ENCODE measurements at places on chromosomes 6 and 20. TPM values are rescaled to one million over a fixed set of nuclear protein-coding genes. Genes with fewer than 3 reads are reported as not detected.

DNA sequence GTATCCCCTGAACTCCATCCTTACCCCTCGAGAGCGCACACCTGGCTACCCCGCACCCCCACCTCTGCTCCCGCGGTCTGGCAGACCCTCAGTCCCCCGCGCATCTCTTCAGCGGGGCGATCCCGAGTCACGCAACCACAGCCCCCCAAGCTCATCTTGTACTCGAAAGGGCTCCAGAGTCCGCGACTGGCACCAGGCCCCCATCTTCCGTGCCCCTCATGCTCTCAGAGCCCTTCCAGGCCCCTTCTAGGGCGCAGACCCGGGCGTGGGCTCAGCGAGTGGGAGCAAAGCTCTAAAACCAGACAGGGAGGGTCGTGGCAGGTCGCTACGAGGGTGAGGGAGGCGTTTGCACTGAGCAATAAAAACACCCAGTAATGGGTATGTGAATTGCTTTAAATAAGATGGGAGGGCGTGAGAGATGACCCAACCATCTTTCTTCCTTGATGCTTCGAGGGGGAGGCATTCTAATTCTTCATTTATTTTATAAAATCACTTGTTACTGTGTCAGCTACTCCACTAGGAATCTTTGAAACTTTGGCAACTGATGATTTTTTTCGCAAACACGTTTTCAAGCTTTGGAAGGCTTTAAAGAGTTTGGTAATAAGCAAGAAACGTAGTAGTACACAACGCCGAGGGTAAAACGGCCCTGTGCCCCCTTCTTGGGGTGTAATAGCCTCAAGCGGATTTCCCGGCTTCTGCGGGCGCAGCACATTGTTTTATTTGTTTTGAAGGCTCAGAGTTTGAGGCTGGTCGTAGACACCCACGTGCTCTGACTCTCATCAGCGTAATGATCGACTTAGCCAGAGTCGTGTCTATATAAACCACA, 42.6 kb upstream of the SUPT3H start:
- no peak for DNase-seq

GRCh38 chr6:42296614-42297013, 79.0 kb upstream of the MRPS10 start:
- no peak for DNase-seq

GRCh38 chr6:46790355-46790874, 2.8 kb upstream of the MEP1A start:
- DNase-seq, result no peak

Gene NR2E1
- not detected for total RNA-seq

- no peak for DNase-seq
Observed at GRCh38 chr6:38604700-38605099, 35.0 kb downstream of the BTBD9 start.

DNA sequence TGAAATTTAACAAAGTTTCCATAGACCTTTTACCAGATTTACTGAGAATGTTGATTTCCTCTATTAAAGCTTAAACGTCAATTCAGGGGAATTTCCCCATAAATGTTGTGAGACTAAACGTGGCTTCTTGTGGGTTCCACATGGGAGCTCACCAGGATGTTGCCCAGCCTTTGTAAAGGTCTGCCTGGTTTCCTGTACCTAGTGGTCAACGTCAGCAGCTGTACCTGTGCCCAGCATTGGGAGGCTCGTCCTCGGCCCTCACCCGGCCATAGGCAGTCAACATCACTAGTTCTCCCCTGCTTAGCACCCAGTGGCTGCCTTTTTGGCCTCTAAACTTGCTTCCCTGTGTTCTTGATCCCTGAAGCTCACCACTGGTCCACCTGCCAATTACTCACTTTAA, 22.1 kb upstream of the CD83 start:
- no peak for DNase-seq

GRCh38 chr20:52448513-52449232, 257.1 kb upstream of the ZFP64 start:
- DNase-seq, result no peak

GRCh38 chr6:26604026-26604425, 7.3 kb downstream of the ABT1 start:
- no peak for DNase-seq

GRCh38 chr6:131431718-131432117, 141.3 kb upstream of the ARG1 start:
- no peak for DNase-seq

- DNase-seq, result no peak
Observed at GRCh38 chr6:85134172-85134571, 315.7 kb upstream of the NT5E start.

Gene GABRR1
- not detected for total RNA-seq

Gene EDN1
- total RNA-seq, result 11.8 TPM

DNA sequence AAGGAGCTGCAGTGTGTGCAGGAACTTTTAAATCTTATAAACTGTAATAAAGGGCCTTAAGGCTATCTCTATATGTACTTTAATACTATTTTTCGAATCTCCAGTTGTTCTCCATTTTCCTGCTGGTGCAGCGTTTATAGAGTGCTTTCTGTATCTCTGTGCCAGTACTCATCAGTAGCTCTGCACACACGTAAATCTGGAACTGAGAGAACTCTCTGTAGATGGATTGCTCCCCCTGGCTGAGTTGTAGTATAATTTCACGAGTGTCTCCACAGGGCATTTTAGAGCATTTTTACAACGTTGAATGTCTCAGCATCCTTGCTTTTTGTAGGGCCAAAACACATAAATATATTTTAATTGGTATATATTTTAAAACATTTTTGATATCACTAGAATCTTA, 256.5 kb downstream of the TRDN start:
- DNase-seq, result no peak

- DNase-seq, result no peak
Observed at GRCh38 chr6:128239146-128239545, 281.3 kb downstream of the PTPRK start.

- no peak for DNase-seq
Observed at GRCh38 chr20:57601211-57601570, 19.0 kb downstream of the ZBP1 start.

GRCh38 chr6:20584100-20584731, 50.0 kb downstream of the CDKAL1 start:
- no peak for DNase-seq

GRCh38 chr6:88843040-88843439, 120.4 kb downstream of the RNGTT start:
- no peak for DNase-seq

GRCh38 chr6:152232501-152233151, 404.5 kb downstream of the SYNE1 start:
- DNase-seq, result no peak

DNA sequence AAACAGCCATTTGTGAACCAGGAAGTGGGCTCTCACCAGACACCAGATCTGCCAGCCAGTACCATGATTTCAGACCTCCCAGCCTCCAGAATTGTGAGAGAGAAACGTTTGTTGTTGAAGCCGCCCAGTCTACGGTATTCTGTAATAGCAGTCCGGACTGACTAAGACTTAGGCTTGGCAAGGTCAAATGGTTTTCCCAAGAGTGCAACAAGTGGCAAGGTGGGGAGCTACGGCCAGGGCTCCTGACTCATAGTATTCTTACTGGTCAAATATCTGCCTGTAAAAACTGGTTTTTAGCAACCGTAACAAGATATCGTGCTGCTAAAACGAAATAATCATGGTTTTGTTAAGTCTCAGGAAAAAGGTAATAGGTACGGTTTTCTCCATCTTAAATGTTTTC, 37.8 kb downstream of the MCUR1 start:
- DNase-seq, result no peak

DNA sequence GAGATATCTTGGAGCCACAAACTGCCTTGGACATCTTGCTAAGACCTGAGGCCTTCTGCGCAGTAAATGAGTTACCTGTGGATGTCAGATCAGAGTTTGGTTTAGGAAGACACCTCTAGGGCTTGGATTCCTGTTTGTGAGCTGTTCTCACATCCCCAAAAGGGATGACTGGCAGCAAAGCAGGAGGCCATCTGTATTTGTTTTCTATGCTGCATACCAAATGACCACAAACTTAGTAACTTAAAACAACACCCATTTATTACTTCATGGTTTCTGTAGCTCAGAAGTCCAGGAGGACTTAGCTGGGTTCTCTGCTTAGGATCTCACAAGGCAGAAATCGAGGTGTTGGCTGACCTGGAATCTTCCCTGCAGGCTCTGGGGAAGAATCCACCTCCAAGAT, 116.7 kb downstream of the UNC5CL start:
- no peak for DNase-seq

Gene ZSCAN23
- total RNA-seq, result 0.35 TPM

DNA sequence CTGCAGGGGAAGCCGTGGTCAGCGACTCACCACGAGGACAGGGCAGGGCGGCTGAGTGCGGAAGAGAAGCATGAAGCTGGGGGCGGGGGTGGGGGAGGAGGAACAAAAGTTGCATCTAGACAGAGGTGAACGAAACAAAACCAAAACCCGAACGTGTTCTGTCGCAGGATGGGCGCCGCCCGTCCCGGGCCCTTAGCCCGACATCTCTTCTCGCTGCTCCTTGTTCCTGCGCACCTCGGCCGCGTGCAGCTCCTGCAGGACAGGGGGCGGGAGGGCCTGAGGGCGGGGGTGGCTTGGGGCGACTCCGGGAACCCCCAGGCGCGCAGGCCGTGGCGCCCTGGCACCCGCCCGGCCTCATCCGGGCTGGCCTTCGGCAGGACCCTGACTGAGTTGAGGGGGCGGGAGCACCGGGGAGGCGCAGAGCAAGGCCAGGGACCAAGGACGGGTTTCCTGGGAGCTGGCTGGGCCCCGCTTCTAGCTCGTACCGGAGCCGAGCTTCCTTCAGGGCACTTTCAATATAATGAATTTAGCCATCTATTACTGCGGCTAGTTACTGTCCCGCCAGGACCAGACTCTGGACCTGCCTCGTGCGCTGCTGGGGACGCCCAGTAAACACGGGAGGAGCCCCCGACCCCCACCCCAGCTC, 12.0 kb downstream of the STMN3 start:
- no peak for DNase-seq

GRCh38 chr6:79544299-79544927, 7.2 kb upstream of the LCA5 start:
- DNase-seq, result no peak

DNA sequence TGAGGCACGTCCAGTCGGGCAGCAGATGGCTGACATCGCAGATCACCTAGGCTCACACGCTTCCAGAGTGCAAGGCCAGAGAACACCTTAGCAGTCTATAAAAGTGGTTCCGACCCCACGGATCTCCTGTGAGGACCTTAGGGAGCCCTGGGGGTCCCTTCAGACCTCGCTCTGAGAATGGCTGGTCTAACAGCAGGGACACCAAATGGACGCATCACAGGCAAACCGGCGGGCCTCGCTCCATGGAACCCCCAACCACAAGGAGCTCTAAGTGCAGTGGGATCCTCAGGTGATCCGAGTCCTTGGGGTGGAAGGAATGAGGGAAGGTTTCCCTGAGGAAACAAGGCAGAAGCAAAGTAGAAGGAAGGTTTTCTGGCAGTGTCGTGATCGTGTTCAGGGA, 135.4 kb downstream of the SMOC2 start:
- no peak for DNase-seq

Gene KCNK16
- total RNA-seq, result not detected

DNA sequence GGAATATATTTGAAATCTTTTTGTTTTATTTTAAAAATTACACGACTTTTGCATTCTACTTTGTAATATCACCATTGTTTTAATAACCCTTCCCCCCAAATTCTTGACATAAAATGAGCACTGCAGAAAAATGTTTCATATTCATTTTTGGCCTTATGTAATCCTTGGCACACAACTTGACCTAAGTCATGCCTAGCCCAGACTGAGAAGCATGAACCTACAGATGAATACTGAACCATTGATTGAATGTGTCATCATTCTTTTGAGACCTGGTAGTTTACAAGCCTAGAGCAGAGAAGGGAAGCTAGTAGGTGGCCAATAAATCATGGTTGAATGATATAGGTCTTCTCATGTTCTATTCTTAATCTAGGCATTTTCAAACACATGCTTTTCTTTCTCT, 89.4 kb upstream of the EDN1 start:
- no peak for DNase-seq

DNA sequence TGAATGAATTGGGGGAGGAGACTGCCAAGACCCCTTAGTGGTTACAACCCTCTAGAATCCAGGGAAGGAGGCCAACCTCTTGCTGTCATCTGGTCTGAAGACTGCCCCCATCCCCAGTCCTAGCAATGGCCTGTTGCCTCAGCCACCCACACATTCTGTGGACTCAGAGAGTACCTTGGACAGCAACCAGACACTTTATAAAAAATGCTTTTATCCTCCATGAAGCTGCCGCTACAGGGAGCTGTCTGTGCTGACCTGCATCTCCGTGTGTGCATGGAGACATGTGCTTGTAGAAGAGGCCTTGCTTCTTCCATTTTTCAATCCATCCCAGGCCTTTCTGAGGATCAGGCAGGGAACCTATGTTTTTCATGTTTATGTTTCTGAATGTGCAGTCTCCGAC, 15.2 kb downstream of the CDH22 start:
- no peak for DNase-seq

DNA sequence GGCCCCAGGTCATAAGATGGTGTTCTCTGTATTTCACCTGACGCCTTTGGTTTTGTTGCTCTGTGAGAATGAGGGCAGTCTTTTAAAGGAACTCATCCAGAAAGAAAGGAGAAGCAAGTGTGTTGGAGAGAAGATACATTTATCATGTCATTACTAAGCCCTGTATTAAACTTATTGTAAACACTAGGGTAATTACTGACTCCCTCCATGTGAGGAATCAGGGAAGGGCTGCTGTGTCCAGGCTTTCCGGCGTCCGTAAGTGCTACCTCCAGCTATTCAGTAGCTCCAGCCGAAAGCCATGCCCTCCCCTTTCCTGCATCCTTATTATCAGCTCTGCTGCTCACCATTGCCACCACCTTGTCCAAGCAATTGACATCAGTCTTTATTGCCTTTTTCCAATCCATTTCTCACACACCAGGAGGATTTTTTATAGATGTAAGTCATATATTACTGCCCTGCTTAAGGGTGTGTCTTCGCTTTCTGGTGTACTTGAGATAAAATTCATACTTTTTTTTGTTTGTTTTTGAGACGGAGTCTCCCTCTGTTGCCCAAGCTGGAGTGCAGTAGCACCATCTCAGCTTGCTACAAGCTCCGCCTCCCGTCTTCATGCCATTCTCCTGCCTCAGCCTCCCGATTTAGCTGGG, 94.7 kb downstream of the RPP40 start:
- no peak for DNase-seq

DNA sequence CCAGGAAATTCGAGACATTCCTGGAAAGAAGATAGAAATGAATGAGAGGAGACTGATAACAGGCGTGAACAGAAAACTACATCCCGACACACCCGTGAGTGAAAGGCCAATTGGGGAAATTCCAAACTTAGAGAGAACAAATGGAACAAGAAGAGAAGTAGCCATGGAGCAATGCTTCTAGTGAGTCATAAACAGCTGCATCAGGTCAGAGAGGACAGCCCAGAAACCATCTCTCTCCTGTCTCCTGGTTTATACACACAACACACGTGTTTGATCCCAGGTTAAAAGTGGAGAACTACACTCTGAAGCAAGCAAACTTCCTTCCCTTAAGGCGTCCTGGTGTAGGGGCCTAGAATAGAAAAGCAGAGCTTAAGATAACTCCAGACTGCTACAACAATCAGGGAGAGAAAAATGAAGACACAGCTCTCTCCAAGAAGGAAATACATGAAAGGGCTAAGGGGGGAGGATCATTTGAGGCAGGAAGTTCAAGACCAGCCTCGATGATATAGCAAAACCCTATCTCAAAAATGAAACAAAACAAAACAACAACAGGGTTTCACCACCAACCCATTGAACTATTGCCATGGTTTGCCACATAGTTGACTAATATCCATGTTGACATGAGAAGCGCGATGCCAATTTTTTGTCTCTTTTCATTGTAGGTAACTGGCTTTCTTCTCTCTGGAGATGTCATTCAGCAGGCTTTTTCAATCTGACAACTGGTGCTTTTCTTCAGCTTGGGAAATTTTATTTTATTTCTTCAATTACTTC, 26.9 kb downstream of the NRN1 start:
- DNase-seq, result no peak
